ENCODE measurements at places on chromosomes 5 and 9.
A peak's percentile ranks its signal among the peaks of the same experiment; 100 is the strongest.

- DNase-seq, result no peak
Measured at GRCh38 chr9:132288361-132288760, 66.4 kb downstream of the SETX start.

GRCh38 chr5:96031811-96032261 is 70.2 kb upstream of the ELL2 start:
- no peak for DNase-seq

- DNase-seq, result no peak
Measured at GRCh38 chr5:181161534-181162175, 14.3 kb downstream of the OR2V2 start.

DNA sequence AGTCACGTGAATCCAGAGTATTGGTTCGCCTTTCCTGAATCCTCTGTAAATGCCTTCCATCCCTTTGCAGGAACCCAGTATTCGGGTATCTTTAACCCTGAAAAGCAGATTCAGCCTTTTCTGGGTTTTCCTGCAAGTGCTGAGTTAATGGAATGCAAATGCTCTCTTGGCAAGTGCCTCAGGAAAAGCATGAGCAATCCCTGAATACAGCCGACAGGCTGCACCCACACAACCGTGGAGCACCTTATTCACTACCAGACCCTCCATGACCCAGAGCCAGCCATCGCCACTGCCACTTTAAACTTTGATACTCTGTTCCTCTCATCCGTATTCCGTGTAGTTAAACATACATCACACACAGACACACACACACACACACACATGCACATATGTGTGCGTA is 54.4 kb downstream of the ZNF622 start:
- no peak for DNase-seq

DNA sequence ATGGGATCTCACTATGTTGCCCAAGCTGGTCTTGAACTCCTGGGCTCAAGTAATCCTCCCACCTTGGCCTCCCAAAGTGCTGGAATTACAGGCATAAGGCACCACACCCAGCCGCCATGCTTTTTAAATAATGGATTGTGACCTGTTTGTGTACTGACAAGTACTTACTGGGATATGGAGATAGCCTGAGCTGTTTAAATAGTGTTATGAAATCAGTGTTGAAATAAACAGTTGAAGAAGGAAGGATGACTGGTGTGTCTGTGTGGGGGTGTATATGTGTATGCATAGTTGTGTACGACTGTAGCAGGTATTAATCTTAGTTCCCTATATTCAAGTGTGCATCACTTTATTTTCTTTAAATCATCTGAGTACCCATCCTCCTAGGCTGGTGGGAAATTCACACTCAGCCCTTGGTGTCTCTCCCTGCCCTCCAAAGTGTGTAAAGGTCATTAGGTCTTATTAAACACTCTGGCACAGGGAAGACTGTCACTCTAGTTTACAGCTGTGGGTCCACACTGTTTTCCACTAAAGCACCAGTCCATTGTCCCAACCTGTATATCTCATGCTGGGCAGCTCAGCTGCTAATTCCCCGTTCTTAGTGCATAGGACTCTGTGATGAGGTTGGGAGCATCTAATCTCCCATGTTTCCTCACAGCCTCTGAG is 91.0 kb downstream of the SNX18 start:
- no peak for DNase-seq

DNA sequence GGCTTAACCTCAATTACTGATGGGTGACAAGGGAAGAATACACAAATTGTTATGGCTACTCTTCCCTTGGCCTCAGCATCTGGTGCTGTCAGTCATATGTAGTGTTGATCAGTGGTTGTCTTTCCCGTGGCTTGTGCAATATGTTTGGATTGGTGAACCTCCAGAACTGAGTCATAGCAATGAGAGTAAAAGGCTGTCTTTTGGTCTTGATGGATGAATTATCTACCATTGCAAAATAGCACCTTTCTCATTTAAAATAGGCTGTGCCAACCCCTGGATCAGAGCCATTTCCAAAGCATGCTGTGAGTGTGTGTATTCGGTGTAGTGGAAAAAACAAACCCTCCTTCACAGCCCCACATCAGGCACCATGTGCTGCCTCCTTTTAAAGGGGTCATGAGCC is 14.6 kb upstream of the F2R start:
- DNase-seq, result no peak

- DNase-seq, result no peak
Measured at GRCh38 chr5:114335391-114335790, 26.5 kb upstream of the KCNN2 start.

DNA sequence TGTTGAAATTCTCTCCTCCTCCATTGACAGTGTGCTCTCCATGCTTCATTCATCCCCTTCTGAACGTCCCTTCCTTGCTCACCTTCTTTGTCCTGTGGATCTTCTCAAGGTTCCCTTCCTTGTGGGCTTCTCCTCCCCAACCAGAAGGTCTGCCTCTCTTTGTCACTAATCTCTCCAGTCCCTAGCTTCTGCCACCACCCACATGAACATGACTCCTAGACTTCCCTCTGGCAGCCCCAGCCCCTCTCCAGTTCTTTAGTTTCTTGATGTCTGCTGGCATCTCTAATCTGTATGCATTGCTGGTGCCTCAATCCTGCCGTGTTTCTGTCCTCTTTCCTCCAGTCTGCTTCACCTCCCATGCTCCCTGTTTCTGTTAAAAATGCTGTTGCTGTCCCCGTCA is 79.3 kb downstream of the ARHGAP26 start:
- no peak for DNase-seq

GRCh38 chr5:157574456-157575380 is 857 bp downstream of the ADAM19 start:
- DNase-seq, result peak; percentile 13

DNA sequence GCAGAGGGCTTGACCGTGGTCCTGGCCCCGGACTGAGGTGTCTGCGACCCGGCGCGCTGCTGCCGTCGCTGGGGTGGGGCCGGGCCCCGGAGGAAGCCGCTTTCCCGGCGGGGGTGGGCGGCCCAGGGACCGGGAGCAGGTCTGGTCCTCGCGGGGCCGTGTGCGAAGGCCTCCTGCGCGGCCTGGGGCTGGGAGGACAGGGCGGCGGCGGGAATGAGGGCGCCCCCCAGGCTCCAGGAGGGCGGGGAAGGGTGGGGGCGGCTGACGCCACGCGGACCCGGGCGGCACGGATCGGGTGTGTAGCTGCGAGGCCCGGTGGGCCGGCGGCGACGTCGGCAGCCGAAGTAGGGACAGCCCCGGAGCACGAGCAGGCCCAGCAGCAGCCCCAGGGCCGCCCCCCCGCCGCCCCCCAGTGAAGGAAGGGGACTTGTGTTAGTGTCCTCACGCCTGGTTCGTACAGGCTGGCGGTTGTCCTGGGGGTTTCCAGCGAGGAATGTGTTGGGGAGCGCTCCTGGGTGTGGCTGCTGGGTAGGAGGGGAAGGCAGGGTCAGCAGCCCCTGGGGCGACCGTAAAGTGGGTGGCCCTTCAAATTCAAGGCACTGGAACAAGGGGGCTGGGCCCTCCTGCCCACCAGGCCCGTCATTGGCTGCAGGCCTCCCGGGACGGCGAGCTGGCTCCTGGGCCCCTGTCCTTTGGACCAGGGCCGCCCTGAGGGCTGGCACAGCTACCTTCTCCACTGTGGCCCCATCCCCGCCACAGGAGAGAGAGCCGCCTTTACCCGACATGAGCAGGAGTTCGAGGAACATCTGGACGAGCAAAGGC is 597 bp upstream of the TMEM250 start:
- no peak for DNase-seq

DNA sequence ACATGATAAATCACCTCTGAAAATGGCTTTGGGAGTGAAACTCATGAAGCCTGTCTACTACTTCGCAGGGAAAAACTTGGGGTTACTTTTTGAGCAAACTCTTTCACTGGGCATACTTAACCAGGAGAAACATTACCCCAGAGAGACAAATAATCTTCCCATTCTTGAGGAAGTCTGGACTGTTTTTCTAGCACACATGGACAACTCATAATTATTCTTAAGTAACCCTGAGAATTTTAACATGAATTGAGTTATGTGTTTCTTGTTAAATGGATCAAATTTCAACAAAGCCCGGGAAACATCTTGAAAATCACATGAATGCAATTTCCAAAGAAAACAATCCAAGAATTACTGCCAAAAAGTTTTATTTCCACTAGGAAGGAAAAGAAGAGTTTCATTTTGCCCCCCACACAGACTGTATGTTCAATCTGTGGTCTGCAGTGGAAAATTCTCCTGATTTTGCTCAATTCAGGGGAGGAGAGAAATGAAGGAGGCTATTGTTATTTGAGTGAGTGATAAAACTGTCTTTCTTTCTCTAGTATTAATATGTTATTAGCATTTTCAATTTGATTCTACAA is 564.8 kb upstream of the CLINT1 start:
- no peak for DNase-seq

DNA sequence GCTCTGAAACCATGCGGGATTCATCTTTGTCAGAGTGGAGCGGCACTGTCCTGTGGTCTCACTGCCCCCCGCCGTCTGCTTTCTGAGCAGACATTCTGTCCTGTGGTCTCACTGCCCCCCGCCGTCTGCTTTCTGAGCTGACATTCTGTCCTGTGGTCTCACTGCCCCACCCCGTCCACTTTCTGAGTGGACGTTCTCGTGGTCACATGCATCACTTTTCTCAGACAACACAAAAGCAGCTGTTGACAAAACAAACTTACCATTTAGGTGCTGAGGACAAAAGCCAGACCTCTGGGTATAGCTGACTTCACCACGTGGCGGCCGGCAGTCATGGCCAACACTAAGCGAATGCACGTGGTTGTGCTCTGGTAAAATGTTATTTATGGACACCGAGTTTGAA is 2.8 kb downstream of the LRRC14B start:
- no peak for DNase-seq

DNA sequence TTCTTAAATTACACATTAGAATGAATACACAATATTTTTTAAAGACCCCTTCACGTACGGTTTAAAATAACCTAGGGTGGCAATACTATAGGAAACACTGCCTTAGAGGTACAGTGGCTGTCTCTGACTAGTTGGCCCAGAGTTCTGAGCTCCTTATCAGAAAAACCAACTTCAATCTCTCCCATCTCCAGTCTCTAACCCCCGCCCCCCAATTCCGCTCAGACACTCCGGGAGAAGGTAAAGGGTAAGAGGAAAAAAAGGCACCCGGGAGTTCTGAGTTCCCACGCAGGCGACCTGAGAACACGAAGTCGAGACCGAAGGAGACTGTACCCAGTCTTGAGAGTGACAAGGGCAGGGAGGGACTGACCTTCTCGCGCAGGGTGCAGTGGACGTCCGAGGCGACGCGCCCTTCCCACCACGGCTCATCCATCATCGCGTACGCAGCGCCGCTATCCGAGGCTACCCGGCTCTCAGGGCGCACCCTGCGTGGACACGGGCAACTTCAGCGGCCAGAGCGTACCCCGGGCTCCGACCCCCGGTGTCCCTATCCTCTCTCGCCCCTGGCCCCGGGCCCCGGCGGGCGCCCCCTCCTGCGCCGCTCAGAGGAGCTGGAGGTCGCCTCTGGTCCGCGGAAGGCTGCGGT is 752 bp downstream of the CCNJL start:
- no peak for DNase-seq

DNA sequence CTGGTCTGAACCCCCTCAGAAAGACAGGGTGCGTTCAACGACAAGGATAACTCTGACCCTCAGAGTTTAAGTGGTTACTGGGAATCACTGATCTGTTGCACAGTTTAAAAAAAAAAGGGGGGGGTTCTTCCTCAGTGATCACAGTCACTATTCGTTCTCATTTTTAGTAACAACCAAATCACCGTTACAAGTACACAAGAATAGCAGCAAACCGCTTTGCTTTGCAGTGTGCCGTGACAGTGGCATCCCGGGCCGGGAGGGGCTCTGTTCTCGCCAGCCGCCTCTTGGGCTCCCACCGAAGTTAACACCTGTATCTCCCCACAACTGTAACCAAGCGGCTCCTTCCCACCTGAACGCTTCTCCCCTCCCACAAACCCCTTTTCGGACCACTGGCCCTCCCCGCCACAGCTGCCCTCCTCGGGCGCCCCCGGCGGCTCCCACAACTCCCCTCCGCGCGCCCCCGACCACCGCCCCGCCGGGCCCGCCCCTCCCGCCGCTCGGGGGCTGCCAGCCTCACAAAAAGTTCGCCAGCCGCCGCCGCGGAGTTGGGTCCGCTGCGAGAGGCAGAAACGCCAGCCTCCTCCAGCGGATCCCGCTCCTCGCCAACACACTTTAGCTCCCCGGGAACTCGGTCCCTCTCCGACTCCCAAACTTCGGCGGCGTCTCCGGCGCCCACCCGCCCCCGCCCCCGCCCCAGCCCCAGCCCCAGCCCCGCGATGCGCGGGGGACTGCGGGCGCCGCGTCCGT is 1.2 kb downstream of the SSBP2 start:
- DNase-seq, result peak; percentile 45

GRCh38 chr9:95852059-95853032 is 23.1 kb upstream of the ERCC6L2 start:
- DNase-seq, result no peak

DNA sequence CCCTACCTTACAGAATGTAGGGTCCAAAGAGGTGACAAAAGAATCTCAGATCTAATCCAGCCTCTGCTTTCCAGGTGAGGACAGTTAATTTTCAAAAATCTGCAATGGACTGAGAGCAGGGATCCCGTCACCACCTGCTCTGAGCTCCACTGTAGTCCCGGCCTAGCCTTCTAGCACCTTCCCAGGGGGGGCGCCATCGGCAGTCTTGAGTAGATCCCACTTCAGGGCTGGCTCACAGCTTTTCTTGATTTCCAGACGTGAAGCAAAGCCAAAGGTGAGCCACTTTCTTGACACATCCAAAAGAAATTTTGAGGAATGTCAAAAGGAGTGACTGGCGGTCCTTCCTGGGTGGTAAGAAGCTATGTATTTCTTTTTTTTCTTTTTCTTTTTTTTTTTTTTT is 114.1 kb downstream of the SYK start:
- no peak for DNase-seq

- no peak for DNase-seq
Measured at GRCh38 chr5:107646418-107646817, 24.3 kb downstream of the EFNA5 start.

GRCh38 chr5:74363603-74364205 is 276.8 kb downstream of the ENC1 start:
- no peak for DNase-seq

GRCh38 chr5:57102905-57103255 is 71.0 kb upstream of the GPBP1 start:
- DNase-seq, result no peak

DNA sequence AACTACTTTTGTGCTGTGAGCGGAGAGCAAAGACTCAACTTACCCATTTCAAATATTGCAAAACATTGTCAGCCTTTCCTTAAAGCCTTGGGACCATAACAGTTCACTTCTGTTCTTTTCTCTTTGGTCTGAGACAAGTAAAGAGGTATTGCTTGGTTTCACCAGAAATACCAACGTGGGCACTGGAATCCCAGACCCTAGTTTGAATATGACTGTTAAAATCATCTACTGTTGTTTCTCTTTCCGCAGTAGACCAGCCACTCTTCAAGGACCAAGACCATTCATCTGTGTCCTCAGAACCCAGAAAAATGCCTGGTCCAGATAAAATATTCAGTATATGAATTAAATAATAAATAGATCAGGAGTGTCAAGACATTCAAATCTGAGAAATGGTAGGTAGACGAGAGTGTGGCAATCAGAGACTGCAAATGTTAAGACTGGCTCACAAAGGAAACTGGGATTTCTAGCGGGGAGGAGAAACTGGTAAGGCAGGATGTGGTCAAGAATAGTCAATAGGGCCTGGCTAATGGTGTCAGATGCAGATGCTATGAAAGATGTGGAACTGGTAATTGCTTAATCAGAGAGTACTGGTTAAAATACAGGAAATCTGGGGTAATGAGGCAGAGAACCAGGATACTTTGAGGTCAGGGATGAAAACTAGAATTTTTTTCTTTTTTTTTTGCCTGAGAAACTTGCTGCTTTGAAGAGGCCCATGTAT is 82.1 kb upstream of the IL33 start:
- no peak for DNase-seq
